ENCODE measurements at places on chromosomes 2 and 18.

- DNase-seq: no peak
- no peaks in the 10 kb centered on the region for H3K36me3 ChIP-seq
- H3K27ac ChIP-seq: no peak overlapping the region
- H3K27me3 ChIP-seq: peaks cover 6% of the 10 kb centered on the region
These were observed 58.0 kb downstream of the LRRFIP1 start for GRCh38 chr2:237685408-237685807.

DNA sequence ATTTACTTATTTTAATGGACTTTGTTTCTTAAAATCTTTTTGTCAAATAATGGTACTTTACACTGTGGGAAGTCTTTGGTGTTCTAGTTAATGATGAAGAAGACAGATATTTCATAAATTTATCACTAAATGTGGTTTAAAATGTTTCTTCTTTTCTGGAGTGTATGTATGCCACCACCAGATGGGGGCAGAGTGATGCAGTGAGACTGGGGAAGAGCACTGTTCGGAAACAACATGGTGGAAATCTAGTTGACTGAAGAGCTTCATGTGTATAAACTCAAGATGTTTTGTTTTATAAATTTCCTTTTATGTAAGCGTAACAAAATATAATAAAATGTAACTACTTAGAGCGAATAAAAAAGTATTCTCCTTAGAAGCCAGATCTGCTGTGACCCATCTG lies 195.1 kb downstream of the KCNE4 start:
- DNase-seq: no peak
- H3K4me3 ChIP-seq: no peak overlapping the region
- H3K27me3 ChIP-seq: no peaks in the 10 kb centered on the region
- no peak overlapping the region for H3K27ac ChIP-seq
- H3K4me1 ChIP-seq: no peaks in the 10 kb centered on the region
- no peaks in the 10 kb centered on the region for H3K36me3 ChIP-seq

DNA sequence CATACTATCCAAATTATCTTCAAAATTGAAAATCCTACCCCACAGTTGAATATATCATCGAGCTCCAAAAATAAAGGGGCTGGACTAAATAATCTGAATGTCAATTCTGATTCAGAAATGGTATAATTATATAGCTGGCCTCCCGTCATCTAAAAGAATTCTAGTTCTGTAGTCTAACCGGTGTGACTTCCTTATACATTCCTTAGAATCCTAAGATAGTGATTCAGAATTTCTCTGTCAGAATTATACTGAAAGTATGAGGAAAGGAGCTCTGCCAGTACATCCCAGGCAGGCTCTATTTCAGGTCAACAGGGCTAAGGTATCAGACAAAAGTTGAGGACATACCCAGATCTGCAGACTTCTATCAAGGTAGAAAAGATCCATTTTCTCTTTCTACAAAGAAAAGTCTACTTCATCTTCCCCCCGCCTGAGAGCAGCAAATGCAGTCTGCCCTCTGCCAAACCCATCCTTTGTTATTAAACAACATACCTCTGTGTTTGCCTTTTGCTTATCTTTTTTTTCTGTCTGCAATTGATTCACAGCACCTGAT lies 128.5 kb downstream of the METTL4 start:
- no peak for DNase-seq
- H3K27ac ChIP-seq: no peak overlapping the region
- no peaks in the 10 kb centered on the region for H3K36me3 ChIP-seq
- no peak overlapping the region for H3K4me3 ChIP-seq

GRCh38 chr2:178908810-178909209 lies 101.6 kb upstream of the TTN start:
- H3K4me3 ChIP-seq: no peak overlapping the region
- no peaks in the 10 kb centered on the region for H3K36me3 ChIP-seq
- no peak for DNase-seq
- H3K27me3 ChIP-seq: peaks cover 4% of the 10 kb centered on the region
- no peaks in the 10 kb centered on the region for H3K4me1 ChIP-seq

DNA sequence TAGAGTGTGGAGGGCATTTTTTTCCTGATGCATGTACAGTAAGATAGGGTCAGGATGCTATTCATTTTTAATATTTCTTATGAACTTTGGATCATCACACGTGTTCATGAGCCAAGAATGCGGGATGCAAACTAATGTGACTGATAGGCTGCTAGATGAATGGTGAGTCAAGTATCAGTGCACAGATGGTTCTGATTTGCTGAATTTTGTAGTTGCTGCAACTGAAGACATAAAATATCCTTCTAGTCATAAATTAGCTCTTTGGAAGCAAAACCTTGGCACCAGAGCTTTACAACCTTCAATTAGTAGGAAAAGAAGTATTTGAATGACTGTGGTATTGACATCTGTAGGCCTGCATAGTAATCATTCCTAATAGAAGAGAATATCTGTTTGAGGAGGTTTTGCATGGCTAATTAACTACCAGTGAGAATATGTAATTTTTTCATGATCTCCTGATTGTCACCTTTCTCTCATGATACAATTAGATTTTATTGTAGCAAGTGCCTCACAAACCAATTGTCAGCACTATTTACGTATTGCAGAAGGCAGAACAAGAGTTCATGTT lies 94.0 kb downstream of the VRK2 start:
- H3K36me3 ChIP-seq: peaks cover 27% of the 10 kb centered on the region
- no peak overlapping the region for H3K27ac ChIP-seq
- H3K27me3 ChIP-seq: no peaks in the 10 kb centered on the region

Measured in immature natural killer cell (primary cell).